Activated T-helper 1 cell treated with Interleukin-2 at 50 U/mL for 16 hours (primary cell): ENCODE measurements at places on chromosomes 2 and 18.

- DNase-seq = no peak
These were observed 33.5 kb downstream of the ZNF532 start for GRCh38 chr18:58898010-58898799.

DNA sequence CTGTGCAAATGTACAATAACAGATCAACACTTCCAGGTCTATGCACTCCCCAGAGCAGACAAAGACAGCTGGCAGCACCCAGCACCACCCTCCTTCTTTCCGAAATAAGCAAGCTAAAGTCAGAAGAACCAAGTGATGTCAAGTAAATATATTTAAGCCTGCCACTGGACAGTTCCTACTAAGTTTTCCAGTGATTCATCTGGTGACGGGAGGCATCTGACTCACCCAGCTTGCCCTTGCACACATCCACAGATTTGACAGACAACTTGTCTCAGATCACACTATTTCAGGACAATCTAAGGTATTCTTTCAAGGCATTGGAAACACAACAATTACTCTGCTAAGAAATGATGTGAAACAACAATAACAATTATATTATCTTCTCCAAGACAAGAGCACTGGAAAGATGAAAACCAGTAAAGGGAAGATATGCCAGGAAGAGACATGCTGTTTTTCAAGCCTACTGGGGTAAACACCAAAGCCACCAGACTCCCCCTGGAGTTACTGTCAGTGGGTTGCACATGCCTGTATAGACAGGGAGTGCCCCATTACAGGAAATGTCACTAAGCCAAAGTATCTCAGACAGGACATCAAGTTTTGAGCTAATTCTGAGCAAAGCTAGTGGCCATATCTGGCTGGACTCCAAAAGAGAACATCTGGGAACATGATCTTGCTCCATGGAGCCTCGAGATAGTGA, 287.9 kb upstream of the KLHL29 start:
- DNase-seq = no peak

GRCh38 chr2:235813398-235813797, 319.6 kb downstream of the AGAP1 start:
- DNase-seq = no peak

DNA sequence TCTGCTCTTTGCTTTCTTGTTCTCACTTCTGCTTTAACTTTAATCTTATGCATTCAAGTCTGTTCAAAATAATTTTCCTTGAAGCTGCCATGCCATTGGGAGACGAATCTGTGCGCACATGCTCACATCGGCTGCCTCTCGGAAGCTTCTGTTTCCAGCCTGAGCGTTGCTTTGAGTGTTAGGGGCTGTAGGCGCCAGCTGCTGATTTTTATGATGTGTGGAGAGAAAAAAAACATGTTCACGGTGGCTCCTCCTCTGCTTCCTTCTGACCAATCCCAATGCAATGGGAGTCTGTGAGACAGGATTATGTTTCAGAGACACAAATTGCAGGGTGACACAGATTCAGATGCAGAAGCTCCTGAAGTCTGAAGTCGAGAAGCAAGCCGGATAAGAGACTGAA, at the start of gene MC4R:
TSS of gene MC4R (minus strand) at position 180 of the 400 bp plus-strand sequence. CDS start 426 bp downstream, outside the sequence.
- DNase-seq = no peak

- DNase-seq = no peak
These were observed 108.1 kb upstream of the ARHGAP28 start for GRCh38 chr18:6621437-6621836.

DNA sequence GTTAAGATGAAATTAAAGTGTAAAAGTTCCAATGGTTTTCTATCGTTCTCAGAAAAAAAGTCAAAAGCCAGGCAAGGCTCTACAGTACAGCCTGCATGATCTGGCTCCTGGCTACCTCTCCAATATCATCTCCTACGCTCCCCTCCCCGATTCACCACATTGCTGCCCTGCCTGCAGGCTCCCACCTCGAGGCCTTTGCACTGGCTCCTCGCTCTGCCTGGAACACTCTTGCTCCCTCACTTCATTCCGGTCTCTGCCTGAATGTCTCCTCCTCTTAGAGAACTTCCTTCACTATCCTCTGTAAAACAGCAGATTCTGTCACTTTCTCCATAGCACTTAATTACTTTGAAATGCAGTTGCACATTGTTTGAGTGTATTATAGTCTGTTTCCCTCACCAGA, 72.5 kb downstream of the KLF7 start:
- DNase-seq = no peak

GRCh38 chr2:53476834-53477233, 290.8 kb upstream of the CHAC2 start:
- DNase-seq = no peak

DNA sequence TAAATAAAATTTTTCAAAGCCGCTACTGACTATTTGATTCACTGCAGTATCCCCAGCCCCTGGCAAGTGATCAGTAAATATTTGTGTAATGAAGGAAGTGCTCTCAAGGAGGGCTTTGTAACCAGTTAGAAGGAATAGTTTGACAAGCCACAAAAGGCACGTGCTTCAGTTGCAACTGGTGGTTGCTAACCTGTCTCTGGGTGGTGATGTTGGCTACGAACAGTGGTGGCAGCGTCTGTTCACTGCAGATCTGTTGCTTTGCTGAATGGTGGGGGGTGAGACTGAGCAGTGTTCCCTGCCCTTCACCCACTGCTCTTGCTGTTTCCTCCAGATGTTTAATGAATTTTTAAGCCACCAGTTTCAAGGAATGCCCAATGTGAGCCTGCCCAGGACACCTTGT, 73.9 kb upstream of the SIX2 start:
- no peak for DNase-seq

GRCh38 chr18:22556222-22557167, 138.8 kb upstream of the CTAGE1 start:
- no peak for DNase-seq

DNA sequence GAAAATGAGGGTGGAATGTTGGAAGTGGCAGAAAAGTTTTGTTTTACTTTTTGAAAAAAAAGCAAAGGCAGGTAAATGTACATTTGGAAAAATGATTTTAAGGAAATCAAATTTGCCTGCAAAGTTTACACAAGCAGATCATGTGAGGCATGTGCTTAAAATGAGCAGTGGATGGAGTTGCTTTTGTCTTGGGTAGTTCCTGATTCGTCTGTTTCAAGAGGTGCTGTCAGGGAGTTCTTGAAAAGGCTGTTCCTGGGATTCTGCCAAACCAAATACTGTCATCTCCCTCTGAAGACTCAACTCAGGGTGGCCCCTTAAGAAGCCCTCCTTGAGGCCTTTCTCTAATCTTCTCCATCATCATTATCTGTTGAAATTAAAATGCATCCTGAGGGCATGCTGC, 59.0 kb downstream of the TACR1 start:
- no peak for DNase-seq

DNA sequence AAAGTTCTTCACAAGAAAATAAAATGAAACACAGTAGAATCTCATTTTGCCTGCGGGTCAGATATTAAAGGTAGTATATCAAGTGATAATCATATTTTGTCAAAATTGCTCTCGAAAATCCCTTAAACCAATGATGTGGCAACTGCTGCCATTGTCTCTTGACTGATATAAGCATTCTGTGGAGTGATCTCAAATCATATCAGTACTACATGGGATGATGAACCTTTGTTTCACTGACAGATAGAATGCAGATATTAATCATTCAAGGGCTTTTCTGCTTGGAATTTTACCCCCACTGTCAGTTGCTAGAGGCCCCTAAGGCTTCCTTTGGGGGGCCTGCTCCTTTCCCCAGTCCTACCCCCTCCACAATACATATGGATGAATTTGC, 31.3 kb upstream of the MALL start:
- DNase-seq = no peak

GRCh38 chr2:108573061-108573460, 38.8 kb downstream of the LIMS1 start:
- DNase-seq = no peak

DNA sequence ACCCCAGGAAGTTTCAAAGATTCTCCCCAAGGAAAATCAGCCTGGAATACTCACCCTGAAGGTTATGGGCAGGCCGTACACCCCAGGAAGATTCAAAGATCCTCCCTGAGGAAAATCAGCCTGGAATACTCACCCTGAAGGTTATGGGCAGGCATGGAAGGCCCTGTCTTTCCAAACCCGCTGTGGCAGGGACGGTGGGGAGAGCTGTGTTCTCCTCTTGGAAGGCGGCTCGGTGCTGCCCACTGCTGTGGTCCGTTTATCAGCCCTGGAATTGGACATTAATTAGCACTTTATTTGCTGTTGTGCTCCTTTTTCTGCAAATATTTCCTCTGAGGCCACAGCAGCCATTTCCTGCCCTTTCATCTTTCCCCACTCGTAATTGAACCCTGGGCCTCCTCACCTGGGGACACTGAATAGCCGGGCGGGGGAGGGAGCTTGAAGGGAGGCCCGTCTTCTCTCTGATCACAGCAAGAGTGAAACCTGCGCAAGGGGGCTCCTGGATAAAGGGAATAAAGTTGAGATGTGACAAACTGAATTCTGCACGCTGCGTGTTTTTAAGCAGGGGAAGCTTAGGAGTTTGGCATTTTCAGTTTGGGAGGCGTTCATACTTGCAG, 308.7 kb upstream of the SALL3 start:
- no peak for DNase-seq

- no peak for DNase-seq
These were observed 38.5 kb downstream of the PNO1 start for GRCh38 chr2:68196120-68196716.

DNA sequence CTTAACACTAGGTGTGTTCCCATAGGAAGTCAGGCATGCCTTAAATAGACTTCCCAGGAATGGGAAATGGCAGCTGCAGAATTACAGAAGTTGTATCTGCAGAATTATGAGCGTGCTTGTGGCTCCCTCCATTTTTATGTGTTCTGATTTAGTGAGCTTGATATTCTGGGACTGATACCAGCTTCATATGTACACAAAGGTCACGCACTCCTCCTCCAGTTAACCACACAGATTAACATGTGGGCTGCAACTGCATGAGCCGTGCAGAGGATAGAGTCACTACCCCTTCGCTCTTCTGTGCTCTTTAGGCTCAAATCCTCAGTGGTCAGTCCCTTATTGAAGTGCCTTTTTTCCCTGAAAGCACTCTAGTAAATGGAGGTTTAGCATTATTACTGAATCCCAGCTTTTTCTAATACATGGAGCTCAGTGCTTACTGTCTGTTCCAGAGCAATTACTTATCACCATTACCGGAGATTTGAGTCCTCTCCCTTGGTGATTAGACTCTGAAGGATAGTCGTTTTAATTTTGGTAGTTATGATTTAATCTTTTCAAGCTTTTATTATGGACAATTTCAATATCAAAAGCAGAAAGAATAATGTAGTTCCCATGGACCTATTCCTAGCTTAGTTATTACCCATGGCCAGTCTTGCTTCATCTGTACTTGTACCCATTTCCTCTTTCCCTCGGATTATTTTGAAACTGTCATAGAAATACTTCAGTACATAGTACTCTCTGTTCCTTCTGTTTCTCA, 238.3 kb downstream of the PRKCE start:
- DNase-seq = no peak

GRCh38 chr2:1633092-1633671, 111.1 kb downstream of the PXDN start:
- DNase-seq = no peak

GRCh38 chr2:6212491-6212890, 520.3 kb downstream of the SOX11 start:
- no peak for DNase-seq

- no peak for DNase-seq
These were observed 45.1 kb upstream of the LRP1B start for GRCh38 chr2:142175813-142176338.

- DNase-seq = no peak
These were observed 1089.3 kb upstream of the CELF4 start for GRCh38 chr18:38654946-38655345.

DNA sequence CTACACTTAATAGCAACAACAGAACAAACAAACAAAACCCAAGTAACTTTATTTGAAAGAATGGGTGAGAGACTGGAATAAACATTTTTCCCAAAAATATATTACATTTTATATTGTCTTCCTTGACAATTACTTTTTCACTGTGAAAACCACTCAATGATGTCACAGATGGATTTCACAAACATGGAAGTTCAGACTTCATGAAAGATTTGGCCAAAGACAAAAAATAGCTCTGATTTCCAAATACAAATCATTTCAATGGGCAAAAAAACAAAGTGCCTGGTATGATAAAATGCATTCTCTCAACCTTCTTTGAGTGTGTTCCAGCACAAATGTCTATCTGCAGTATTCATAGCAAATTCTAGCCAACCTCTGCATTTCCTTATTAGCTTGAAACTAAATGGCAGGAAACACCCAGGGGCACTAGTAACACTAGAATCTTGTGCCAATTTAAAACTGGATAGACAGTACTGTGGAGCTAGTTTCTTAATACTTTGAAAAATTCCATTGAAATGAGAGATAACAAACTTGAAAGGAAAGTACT, 28.5 kb upstream of the NAPG start:
- no peak for DNase-seq

- DNase-seq = no peak
These were observed 147.9 kb downstream of the LNPK start for GRCh38 chr2:175854129-175854528.

GRCh38 chr2:145909175-145909755, 1389.3 kb upstream of the ZEB2 start:
- DNase-seq = no peak

DNA sequence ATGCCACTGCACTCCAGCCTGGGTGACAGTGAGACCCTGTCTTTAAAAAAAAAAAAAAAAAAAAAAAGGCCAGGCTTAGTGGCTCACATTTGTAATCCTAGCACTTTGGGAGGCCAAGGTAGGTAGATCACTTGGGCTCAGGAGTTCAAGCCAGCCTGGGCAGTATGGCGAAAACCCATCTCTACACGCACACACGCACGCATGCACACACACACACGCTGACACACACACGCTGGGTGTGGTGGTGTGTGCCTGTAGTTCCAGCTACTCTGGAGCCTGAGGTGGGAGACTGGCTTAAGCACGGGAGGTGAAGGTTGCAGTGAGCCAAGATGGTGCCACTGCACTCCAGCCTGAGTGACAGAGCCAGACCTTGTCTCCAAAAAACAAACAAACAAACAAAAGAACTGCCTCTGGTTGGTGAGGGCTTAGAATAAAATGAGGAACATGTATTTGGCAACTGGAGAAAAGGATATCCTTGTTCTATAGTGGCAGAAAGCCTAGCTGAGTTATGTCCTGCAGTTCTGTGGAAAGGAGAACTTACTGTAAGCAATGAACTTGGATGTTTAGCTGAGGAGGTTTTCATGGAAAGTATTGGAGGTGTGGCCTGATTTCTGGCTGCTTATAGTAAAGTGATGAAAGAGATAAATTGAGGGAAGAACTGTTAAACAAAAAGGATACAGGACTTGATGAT, 34.0 kb downstream of the HAT1 start:
- DNase-seq = no peak

- DNase-seq = no peak
These were observed 136.2 kb upstream of the CDCA7 start for GRCh38 chr2:173218326-173219056.

GRCh38 chr2:68282811-68283418, 30.6 kb upstream of the PPP3R1 start:
- no peak for DNase-seq

GRCh38 chr2:70103531-70104061, 16.3 kb downstream of the PCBP1 start:
- no peak for DNase-seq

- DNase-seq = no peak
These were observed 46.6 kb downstream of the RRM2 start for GRCh38 chr2:10169053-10169578.

DNA sequence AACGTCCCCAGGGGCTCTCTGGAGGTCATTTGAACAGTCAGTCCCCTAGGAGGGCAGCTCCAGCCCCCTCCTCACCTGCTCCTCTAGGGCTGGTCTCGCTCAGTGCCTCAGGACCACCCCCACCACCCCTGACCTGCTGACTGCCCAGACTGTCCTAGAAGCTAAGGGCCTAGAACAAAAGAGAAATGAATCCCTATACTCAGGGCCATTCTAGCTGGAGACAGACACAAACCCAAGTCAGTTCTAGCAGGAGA, 83.0 kb downstream of the HS1BP3 start:
- DNase-seq = no peak

- no peak for DNase-seq
These were observed 160.7 kb downstream of the RAB3GAP1 start for GRCh38 chr2:135212757-135213156.
